ENCODE measurements at places on chromosomes 2 and 18.

GRCh38 chr2:113186433-113186796 is 12.6 kb downstream of the PSD4 start:
- no peak for DNase-seq

DNA sequence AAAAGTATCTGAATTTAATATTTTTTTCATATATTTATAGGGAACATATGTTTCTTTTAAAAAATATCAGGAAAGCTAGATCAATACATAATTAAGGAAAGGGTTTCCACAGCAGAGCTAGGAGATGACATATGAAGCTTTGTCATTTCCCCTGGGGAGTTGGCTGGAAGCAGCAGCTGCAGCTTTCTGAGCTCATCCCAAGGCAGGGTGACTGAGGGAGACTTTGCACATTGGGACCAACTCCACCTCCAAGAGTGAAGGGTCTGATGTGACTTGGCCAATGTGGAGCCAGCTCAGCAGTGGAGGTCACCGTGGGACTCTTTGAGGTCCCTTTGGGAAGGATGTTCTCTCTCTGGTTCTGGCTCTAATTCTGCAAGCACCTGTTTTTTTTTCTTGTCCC is 315.1 kb downstream of the RDH14 start:
- DNase-seq, result no peak

- no peak for DNase-seq
These were observed 46.4 kb downstream of the COMMD1 start for GRCh38 chr2:61951881-61952280.

DNA sequence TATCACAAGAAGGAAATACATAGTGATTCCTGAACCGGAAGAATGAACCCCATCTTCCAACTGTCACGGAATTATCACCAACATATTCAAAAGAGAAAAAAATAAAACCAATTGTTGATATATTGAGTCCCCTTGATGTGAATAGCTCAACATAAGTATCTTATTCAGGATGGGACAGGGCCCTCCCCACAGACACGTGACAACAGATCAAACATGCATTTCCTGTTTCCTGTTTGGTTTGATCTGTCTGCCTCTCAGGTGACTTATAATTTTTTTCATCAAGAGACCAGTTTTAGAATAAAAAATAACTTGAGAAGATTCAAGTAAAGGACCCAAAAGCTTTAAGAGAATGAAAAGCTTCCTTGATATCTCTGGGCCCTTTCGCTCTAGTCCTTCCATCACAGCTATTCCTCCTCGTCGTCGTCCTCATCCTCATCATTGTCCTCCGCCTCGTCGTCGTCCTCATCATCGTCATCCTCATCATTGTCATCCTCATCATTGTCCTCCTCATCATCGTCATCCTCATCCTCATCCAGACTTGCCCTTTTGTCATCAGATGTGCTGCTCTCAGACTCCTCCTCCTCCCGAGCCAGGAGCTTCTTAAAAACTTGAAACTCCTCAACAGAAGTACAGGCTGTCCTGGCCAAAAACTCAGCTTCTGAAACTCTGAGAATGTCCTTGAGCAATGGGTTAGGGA is 6.3 kb downstream of the MTERF4 start:
- no peak for DNase-seq

- no peak for DNase-seq
These were observed 116.0 kb upstream of the PELI1 start for GRCh38 chr2:64260093-64260803.

- DNase-seq, result peak; percentile 16
These were observed at the start of gene RNF152 for GRCh38 chr18:61892683-61893308. RNF152 (minus strand) TSS chr18:61893007; CDS start chr18:61816463, 76,544 bp downstream.

DNA sequence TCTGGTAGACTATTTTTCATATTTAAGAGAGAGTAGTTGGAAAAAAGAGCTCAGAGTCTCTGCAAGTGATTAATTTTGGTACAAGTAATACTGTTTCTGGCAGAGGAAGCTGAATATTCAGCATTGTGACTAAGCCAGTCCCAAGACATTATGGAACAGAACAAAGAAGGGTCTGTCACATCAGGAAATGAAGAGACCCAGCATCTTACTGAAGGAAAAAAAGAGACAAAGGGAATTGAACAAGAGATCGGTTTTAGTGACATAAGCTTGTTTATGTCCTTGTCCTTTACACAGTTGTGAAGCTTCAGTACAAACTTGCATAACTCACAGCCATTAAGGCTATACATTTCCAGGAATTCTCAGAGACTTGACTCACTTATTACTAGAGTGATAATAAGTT is 568.5 kb upstream of the SLC8A1 start:
- DNase-seq, result no peak

DNA sequence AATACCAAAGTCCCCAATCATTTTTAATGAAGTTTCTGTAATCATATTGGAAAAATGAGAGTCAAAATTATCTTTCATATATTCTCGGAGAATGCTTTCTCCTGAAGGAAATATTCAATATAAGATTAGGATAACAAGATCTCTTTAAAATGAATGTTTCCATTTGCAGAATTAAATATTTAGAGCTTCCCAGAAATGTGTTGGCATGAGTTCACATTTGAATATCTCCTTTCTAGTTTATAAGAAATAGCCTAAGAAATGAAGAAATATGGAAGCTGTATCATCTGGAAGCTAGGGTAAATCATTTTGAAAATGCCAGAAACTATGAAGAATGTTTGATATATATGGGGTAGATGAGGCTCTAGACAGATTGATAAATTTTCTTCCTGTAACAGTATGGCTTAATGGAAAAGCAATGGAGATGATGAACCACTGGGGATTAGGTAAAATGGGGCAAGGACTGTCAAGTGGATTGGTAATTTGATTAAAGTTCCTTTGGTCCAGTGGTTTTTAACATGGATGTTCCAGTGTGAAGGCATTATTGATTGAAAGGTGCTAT is 184.6 kb upstream of the ZNF804A start:
- no peak for DNase-seq

DNA sequence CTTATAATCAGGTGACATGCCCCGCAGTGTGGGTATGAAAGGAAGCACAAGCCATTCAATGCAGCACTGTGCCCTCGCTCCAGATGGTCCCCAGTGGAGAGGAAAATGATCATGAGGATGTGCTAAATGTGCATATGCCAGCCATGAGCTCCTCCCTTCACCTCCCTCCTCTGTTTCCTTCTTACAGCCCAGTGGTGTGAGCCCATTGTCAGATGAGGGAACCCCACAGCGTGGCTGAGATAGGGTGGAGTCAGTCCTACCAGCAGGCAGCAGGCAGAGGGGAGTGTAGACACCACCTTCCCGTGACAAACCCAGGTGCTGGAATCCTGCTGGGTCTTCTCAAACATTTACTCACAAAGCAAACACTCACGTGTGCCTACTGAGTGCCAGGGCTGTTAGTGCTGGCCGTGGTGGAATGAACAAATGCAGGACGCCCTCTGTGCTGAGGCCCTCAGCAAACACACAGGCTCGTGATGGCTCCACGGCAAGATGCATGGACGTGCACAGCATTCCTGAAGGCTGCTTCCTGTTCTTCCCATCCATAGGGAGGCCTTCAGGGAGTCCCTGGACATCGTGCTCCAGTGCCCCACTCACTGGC is 181.7 kb upstream of the TPO start:
- DNase-seq, result no peak

GRCh38 chr18:36899289-36899688 is 70.4 kb downstream of the KIAA1328 start:
- no peak for DNase-seq

DNA sequence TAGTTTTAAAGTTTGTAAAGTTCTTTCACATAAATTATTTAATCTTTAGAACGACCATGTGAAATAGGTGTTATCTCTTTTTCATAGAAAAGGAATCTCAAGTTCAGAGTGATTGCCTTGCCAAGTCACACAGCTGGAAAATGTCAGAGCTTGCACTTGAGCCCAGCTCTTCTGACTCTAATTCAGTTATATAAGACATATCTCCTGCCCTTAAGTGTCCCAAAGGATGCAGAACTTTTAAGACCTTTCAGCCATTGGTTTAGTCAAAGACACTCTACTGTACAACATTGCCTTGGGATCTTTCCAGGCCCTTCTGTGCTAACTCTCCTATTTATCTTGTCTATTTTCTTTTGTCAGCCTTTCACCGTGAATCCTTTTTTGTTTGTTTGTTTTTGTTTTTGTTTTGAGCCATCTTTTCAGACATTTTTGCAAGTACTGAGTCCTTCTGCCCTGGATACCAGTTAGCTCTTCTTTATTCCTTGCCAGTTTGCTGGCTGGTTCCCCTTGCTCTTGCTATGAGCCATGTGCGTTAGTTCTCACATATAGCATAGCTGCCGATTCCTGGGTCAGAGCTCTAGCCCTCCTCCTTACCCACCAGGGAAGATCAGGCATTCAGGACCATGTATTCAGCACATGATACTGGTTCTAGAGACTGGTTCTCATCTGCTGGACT is 160.0 kb upstream of the MYO3B start:
- DNase-seq, result no peak
